ENCODE measurements at places on chromosomes 6 and 20.

DNA sequence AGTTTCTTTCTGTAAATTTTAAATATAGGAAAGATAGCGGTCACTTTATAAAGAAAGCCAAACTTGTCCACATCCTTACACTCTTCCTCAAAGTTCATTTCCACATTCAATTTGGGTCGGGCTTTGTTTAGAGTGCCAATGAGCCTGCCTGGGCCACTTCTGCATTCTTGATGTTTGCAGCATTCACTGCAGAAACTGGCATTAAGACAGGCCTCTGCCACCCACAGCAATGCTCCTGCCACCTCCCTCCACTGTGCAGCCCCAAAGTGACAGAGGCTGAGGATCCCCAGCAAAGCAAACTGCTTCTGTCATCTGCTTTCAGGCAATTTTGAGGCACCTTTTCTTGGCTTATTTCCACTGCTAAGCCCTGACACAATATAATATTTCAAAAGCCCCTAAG, 61.2 kb downstream of the TNFAIP3 start:
- DNase-seq = peak; percentile 28

DNA sequence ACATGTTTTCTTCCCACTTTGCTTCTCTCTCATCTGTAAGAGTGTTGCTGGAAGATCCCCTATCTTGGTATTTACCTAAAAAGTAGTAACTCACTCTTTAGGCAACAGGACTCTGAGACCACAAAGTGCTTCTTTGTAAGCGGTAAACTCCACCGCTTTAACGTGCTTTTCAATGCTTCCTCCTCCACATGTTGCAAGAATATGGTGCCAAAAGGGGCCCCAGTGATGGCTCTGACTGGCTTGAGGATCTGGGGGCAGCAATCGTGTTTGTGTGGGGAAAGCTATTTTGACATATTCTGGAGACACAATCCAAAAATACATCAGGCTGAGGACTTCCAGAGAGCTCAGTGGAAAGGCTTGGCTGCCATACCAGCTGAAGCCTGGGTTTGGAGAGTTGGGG, 12.4 kb upstream of the CPNE5 start:
- DNase-seq = no peak

GRCh38 chr6:152605941-152606340, 31.2 kb downstream of the SYNE1 start:
- no peak for DNase-seq

DNA sequence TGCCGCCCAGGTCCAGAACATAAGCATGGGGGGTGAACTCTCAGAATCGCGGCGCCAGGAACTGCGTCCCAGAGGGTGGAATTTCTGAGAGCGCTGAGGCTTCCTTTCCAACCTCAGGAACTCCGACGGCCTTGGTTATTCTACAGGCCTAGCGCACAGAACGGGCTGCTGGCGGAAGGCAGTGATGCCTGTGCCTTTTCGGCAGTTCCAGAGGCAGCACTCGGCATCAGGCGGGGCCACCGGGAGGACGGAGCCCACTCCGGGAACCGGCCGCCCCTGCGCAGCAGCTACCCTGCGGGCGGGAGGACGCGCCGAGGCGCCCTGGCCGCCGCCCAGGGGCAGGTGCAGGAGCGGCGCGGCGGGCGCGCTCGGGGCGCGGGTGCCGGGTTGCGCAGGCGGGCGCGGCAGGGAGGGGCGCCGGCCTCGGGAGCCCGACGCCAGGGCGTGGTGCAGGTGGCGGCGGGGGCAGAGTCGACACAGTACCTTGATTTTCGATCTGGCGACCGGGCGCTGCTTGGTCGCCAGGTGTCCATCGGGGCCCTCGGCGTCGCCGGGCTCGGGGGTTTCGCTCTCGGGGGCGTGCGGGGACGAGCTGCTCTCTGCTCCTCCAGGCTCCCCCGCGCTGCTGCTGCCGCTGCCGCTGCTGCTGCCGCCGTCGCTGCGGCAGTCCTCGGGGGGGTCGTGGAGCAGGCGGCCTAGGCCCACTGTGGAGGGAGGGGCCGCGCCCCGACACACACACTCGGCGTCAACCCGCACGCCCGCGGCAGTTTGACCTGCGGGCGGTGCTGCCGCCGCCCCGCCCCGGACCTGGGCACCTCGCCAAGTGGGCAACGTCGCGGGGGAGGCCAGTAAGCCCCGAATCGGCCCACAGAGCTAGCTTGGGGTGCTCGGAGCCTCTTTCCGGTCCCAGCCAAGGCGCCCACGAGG, 1.3 kb downstream of the OVOL2 start:
- DNase-seq = no peak

DNA sequence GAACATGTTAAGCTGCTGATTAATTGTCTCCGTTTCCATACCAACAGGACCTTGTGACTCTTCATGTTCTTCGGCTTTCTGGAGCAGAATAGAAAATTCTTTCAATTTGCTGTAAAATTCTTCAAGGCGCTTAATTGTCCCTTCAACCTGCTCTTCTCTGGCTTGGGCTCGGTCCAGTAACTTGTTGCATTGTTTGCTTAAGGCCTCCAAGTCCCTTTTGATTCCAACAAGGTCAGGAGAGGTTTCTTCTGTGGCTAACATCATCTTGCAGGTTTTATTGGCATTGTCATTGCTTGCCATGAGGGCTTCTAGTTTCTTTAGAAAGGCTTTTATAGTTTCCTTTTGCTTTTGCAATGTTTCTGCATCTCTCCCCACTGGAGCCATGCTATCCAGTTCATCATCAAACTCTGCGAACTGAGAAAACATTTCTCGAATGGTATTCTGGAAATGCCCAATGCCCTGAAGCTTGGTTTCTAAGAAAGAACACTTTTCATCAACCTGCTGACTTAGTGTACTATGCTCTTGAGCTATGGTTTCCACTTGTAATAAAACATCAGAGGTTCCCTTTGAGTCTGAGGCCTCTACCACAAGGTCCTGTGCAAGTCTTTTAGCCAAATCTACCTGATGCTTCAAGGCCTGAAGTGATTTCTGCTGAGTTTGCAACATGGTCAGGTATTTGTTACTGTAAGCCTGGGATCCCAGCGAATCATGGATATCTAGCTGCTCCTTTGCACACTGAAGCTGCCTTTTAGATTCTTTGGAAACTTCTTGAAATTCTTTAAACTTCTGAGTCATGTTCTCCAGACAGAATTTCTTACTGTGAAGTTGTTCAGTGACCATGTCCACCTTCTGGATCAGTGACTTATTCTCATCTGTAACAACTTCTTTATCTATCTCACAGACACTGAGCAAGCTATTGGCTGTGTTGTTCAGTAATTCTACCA, 90.2 kb downstream of the DST start:
- no peak for DNase-seq

- DNase-seq = no peak
These were observed 38.1 kb upstream of the ISM1 start for GRCh38 chr20:13183005-13183404.

DNA sequence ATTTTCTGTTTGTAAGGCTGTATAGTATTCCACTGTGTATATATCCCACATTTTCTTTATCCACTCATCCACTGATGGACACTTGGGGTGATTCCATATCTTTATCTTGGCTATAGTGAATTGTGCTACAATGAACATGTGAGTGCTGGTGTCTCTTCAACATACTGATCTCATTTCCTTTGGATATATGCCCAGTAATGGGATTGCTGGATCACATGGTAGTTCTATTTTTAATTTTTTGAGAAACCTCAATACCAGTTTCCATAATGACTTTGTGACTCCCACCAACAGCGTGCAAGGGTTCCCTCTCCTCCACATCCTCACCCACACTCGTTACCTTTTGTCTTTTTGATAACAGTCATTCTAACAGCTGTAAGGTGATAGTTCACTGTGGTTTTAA, 166.0 kb downstream of the ARHGAP18 start:
- no peak for DNase-seq

GRCh38 chr6:148698671-148699180, 48.1 kb upstream of the UST start:
- no peak for DNase-seq

GRCh38 chr6:85008296-85009009, 244.1 kb upstream of the TBX18 start:
- no peak for DNase-seq

- DNase-seq = no peak
These were observed 518.5 kb downstream of the TENT5A start for GRCh38 chr6:81233990-81234389.

GRCh38 chr6:71983131-71983530, 96.8 kb downstream of the RIMS1 start:
- DNase-seq = no peak

DNA sequence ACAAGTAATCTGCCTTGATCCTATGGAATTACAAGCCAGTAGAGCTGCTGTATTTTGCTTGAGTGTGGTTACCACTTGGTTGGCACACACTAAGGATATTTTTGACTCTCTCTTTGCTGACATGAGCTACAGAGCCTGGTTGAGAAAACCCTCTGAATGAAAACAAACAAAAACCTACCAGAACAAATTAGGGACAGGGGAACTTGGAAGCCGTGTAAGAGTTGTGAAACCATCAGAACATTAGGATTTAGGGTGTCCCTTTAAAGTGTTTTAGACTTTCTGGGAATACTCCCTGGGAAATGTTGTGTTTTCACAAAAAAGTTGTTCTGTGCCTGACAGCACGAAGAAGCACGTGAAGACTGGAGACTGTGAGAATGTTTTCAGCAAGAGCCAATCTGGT, 20.5 kb upstream of the PDE7B start:
- DNase-seq = no peak

GRCh38 chr6:109079981-109080380, 14.7 kb downstream of the SESN1 start:
- no peak for DNase-seq

- no peak for DNase-seq
These were observed 5.0 kb downstream of the VSX1 start for GRCh38 chr20:25076731-25077609.

- DNase-seq = no peak
These were observed 175.5 kb upstream of the FOXQ1 start for GRCh38 chr6:1136415-1136774.

DNA sequence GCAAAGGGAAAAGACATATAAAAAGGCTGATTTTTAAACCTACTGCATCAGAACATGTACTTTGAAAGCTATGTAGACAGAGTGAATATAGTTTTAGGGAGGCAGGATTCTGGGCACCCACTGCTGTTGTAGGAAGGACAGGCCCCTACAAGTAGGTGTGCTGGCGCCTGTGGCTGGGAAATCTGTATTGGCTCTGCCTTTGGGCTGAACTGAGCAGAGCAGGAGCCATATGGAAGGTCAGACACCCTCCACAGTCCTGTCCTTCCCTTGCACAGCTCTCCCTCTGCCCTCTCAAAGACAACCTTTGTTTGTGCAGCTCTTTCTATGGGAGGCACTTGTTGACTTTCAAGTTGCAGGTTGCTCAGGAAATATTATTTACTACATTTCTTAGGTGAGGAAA, 18.4 kb upstream of the ULBP3 start:
- no peak for DNase-seq

DNA sequence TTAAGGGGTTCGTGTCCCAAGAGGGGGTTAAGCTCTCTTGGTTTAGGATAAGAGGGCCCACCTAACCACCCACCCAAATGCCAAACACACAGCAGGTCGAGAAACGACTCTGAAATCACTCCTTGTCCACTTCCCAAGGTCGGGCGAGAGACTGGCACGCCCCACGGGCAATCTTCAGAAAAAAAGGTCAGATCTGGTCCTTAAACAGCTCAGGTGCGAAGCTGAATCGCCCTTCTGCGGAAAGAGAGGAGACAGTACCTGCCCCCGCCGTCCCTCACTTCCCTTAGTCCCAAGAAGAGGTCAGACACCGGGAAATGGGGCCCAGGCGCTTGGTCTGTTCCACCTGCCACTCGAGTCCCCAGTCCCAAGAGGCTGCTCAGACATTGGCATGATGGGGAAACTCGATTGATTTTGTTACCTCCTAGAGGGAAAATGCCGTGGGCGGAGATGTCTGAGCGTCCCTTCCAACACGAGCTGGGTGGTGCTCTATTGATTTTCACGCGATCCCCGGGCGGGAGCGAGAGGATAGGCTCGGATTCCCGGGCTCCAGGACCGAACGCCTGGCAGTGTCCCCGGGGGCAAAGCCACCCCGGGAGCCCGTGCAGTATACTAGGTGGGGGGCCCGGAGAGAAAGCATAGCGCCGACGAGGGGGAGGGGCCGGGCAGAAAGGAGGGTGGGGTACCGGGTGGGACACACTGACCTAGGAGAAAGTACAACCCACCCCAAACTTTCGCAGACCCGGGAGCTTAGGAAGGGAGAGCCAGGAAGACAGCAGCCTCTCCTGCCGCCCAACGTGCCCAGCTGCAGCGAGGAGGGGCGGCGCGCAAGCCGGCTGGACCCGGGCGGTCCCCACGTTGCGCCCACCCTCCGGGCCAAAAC, 1.1 kb upstream of the SAMD5 start:
- DNase-seq = no peak

- no peak for DNase-seq
These were observed 763.9 kb downstream of the HACE1 start for GRCh38 chr6:104095661-104096416.

- DNase-seq = no peak
These were observed 94.5 kb upstream of the NRSN1 start for GRCh38 chr6:24031496-24031895.

DNA sequence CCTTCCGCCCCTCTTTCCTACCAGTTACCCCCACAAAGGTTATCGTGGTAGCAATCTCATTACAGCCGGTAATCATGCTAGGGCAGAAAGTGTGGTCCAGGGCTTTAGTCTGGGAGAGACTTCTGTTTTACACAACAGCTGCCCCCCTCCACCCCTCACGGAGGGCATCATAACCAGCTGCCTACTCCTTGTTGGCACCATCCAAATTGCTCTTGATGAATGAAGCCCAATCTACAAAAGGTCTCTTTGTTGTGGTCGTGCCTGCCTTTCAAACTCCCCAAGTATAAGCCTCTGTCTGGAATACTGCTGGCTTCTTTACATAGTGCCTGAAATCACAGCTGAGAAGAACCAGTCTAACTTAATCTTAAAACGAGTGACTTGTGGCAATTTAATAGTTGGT, 157.9 kb downstream of the INSM1 start:
- DNase-seq = no peak

All from stimulated activated CD4-positive, alpha-beta T cell treated with anti-CD3 and anti-CD28 coated beads, Interleukin-4, amount 100 ng/mL, for 4 hours (primary cell).